ENCODE measurements at places on chromosomes 13 and 19.

GRCh38 chr19:34505321-34506025 lies 23.9 kb downstream of the WTIP start:
- no peak for DNase-seq

GRCh38 chr13:66407128-66407527 lies 823.0 kb downstream of the PCDH9 start:
- no peak for DNase-seq

DNA sequence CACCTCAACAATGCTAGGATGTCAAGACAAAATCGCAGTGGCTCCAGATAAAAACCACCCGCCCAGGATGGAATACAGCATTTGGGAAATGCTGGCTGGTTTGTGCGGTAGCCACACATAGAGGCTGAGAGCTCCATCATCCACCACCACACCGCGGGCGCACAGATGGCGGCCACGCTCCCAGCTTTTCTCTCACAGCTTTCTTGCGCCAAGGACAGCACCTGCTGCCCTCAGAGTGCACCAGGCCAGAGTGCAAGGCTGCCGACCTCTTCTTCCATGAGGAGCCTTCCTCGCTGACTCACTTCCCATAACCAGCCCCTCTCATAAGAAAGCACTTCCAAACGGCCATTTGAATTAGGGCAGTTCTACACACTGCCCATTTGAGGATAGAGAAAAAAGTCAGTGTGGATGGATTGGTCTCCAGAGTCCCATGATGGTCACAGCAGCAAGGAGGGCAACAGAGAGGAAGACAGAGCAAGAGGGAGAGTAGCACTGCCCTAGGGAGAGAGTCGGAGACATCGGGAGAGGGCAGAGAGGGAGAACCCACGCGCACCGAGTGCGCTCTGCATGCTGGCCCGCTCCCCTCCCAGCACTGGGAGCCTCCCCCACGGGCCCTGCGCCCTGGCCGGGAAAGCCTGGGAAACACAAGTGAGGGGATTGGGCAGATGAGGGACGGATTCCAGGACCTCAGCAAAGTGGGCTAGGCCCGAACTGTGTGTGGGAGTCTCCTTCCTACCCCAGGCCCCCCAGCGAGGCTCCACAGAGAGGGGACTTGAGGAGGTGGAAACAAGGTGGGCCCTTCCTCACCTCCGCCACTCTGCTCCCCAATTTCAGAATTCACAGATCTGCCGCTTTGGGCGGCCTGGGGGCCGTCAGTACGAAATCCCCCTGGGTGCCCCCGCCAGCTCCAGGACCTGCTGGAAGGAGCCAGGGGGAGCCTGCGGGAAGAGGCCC lies 156.9 kb downstream of the USP12 start:
- DNase-seq, result no peak

- no peak for DNase-seq
Measured at GRCh38 chr19:53131727-53132126, 983 bp downstream of the ZNF415 start.

- no peak for DNase-seq
Measured at GRCh38 chr19:38122402-38123093, 101.5 kb downstream of the DPF1 start.

DNA sequence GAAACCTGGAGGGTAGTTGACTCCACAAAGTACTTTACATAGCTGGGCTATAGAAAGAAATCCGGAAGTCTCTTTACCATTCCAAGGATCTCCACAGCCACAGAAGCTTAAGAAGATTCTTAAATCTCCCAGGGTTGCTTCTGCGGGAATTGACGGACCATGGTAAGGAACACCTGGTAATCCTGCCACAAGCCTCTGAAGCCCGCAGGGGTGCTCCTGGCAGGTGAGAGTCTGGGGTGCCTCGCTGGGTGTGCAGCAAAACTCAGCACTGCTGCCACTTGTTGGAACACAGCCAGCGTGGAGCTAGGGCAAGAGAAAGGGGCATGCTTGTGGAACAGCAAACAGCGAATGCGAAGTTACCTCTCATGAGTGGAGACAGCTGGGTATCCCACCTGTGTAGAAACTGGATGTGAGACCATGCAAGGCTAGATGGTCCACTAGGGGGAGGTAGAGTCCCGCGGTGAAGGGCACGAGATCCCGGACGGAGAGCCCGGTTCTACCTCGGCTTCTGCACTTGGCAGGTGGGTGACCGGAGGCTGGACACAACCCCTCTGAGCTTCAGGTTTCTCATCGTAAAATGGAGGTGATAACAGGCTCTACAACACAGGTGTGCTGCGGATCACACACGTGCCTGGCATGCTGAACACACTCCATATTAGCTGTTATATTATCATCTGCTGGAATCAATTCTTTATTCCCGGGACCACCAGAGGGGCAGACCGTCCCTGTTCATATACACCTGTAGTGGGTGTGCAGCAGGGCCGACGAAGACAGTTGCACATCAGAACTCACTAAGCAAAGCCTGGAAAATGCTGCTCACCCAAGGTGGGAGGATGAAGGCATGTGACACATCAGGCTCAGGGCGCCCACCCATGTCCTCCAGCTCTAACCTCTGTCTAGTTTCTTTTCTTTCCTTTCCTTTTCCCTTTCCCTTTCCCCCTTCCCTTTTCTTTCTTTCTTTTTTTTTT lies 24.1 kb upstream of the UBAC2 start:
- peak; percentile 81 for DNase-seq

- DNase-seq, result no peak
Measured at GRCh38 chr13:36377826-36378468, 31.8 kb upstream of the SPART start.

- DNase-seq, result no peak
Measured at GRCh38 chr19:7701654-7702457, at the start of gene FCER2. TSS of gene FCER2 (minus strand) at chr19:7702131. CDS start at chr19:7699760, 2,371 bp downstream.

GRCh38 chr19:35545001-35545854 lies at the start of gene TMEM147:
TSS of gene TMEM147 (plus strand) at chr19:35545626. CDS start at chr19:35545740, 114 bp downstream.
- DNase-seq, result peak; percentile 94

DNA sequence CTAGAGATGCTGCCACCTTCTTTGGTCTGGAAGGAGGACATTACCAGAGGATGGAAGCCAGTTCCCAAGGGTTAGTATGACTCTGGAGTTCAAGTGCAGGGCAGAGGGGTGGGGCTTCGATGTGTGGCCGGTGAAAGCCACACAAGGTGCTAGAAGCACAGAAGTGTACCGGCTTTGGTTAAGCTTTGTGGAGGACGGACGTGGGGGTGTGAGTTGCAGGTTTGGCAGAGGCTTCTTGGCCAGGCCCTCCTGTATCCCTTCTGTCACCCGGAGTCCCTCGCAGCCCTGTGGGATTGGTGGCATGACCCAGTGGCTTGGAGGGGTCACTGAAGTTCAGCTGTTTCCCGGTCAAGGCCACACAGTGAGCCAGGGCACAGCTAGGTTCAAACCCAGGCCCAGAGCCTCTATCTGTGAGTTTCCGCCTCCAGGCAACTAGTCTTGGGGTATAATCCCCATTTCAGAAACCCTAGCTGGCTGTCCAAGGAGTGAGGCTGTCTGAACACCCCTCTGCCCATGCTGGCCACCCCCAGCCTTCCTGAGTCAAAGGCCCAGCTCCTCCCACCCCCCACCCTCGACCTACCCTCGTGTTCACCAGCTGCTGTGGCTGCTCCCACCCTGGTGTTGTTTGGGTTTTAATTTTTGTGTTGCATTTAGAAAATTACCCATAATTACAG lies 4.6 kb upstream of the SSBP4 start:
- DNase-seq, result no peak
